ENCODE measurements at places on chromosomes 3 and 15.

GRCh38 chr3:119944091-119944490 lies 150.2 kb downstream of the GSK3B start:
- no peak for DNase-seq

DNA sequence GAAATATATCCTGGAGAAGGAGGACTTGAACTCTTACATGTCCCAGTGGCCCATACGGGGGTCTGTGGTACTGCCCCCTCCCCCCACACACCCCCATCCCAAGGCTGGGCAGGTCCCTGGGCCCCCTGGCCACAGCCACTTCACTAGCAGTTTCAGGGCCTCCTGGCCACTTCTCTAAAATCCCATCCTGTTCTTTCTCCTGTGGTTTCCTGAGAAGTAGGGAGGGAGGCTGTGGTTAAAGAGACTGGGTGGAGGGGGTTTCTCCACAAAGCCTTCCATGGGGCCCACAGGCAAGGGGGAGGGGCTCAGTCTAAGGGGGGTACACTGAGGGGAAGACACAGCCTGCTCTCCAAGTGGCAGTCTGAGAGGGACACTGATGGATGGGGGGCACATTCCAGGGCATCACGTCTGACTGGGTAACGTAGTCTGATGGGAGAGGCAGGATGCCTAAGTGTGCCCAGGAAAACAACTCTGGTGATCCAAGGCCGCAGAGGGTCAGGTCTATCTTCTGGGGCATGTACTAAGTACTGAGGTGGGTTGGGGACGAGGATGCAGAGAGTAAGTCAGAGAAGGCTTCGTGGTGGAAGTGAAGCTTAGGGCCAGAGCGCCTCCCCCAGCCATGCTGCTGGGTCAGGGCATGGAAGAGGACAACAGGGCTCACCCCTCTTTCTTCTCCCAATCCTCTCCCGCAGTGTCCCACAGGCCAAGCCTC lies 48.0 kb upstream of the C15orf39 start:
- DNase-seq: peak; percentile 94

GRCh38 chr15:99895189-99895955 lies 162.1 kb upstream of the LYSMD4 start:
- DNase-seq: no peak

GRCh38 chr3:73966733-73967132 lies 342.0 kb upstream of the PDZRN3 start:
- DNase-seq: no peak

DNA sequence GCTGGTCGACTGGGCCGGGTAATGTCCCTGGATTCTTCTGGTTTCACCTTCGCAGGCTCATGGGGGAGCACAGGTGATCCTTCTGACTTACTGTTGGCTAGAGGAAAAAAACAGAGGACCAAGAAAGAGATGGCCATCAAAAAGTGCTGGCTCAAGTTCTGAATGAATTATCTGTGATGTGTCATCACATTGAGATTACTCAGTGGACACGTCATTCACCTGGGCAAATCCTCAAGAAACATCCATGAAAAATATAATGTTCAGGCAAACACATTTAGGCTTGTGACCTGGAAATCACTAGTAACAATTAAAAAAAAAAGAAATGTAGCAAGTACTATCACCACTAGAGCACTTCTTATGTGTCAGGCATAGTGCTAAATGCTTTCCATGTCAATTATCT lies 81.5 kb upstream of the SLC2A2 start:
- no peak for DNase-seq

DNA sequence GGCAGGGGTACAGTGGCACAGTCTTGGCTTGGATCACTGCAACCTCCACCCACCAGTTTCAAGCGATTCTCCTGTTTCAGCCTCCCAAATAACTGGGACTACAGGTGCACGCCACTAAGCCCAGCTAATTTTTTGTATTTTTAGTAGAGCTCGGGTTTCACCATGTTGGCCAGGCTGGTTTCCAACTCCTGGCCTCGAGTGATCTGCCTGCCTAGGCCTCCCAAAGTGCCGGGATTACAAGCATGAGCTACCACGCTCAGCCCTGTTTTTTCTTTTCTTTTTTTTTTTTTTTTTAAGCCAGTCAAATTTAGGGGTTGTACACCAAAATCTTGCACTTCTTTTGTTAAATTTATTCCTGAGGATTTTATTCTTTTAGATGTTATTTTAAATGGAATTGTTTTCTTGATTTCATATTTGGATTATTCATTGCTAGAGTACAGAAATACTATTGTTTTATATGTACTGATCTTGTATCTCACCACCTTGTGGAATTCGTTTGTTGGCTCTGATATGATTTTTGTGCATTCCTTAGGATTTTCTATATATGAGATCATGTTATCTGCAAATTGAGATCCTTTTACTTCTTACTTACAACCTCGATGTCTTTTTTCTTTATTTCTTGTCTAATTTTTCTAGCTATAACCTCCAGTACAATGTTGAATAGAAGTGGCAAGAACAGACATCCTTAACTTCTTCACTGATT lies 65.6 kb downstream of the ZNF609 start:
- DNase-seq: no peak

DNA sequence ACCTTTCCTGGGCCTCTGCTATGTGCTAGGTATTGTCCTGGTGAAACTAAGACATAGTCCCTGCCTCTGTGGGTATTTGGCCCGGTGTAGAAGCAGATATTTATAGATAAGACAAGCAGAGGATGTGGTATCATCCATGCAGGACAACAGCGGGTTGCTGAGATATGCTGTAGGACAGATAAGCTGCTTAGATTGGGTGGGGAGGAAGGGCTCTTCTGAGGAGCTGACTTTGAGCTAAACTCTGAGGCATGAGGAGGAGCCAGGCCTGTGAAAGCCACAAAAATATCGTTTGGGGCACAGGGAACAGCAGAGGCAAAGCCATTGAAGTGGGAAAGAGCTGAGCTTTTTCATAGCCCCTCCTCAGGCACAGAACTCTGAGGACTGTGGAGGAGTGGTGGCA lies 492.5 kb upstream of the CFAP20DC start:
- DNase-seq: peak; percentile 90

GRCh38 chr15:28243901-28244300 lies 78.1 kb downstream of the HERC2 start:
- DNase-seq: no peak

DNA sequence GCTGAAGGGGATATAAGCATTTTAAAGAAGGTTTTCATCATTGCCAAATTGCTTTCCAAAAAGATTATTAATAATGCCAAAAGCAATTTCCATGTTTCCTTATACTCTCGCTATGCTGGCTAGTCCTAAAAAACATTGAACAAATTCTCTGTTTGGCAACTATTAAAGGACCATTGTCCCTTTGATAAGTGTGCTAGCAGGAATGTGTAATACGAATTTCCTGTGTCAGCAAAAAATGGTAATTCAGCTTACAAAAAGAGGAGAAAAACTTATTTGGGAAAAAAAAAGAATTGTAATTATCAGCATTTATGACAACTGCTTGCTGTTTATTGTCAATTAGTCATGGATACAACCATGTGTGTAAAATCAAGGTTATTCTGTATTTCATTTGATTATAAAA lies 138.6 kb downstream of the TBL1XR1 start:
- no peak for DNase-seq

DNA sequence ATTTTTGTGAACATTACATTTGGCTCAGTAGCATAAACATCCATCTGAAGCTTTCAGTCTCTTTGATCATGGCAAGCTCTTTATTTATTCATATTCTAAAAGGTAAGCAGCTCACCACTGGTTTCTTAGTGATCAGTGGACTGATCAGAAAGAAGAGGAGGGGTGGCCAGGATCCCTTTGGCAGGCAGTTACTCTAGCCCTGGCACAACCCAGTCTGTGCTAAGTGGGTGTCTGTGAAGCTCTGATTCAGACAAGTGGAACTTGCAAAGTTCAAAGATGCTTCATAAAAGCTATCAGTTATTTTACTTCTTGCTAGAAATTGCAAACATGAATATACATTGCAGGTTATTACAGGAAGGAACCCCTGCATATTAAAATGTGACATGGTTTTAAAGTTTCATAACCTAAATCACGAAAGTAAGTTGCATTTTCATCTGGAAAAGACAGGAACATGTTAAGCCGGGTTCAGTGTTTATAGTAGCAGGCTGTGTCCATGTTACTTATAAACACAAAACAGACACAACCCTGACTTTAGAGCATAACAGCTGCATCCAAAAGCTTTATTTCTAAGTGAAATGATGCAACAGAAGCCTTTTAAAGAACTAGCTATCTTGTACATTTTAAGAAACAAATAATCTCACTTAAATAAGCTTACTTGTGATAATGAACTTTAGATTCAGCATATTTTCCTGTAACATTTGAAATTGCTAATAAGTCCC lies 785.3 kb downstream of the MCTP2 start:
- no peak for DNase-seq

DNA sequence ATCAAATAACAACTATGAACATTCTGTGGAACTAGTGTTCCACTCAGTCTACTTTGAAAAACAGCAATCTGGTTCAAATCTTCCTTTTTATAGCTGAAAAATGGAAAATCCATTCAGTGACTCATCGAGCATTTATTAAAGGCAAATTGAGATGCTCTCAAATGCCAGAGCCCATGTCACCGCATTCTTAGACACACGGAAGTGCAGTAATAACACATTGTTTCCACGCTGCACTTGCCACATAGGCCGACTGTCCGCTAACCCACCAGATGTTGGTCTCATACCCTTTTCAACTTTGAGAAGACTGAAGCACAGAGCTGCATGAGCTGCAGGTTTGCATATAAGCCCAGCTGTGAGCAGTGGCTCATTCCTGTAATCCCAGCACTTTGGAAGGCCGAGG lies 95.9 kb downstream of the TMEM266 start:
- DNase-seq: no peak

DNA sequence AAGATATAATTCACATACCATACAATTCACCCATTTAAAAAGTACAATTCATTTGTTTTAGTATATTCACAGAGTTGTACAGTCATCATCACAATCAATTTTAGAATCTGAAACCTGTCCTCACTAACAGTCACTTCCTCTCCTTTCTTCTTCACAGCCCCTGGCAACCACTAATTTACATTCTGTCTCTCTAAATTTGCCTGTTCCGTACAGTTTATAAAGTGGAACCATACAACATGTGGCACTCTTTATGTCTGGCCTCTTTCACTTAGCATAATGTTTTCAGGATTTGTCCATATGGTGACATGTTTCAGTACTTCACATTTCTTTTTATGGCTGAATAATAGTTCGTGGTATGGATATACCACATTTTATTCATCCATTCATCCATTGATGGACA lies 22.7 kb downstream of the ERICH6 start:
- DNase-seq: peak; percentile 31

- no peak for DNase-seq
Observed at GRCh38 chr15:38668898-38669391, 104.3 kb upstream of the RASGRP1 start.

DNA sequence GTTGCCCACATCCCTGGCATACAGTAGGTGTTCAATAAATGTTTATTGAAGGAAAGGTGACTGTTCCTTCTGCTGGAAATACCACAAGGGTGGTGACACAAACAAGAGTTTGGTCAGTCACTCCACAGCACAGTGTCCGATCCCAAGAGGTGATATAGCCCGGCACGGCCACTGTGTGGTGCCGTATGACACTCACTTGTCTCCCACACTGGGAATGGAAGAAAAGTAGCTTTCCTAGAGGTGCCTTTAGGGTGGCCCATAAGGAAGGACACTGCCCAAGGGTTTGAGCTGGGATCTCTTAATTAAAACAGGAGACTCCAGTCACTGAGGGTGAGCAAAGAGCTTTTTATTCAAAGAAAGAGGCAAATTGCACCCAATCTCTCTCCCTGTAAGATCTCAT lies 40.5 kb downstream of the TGM4 start:
- DNase-seq: peak; percentile 46

GRCh38 chr3:163915280-163915679 lies 1163.0 kb downstream of the SI start:
- no peak for DNase-seq

GRCh38 chr15:99343208-99343607 lies 91.9 kb downstream of the LRRC28 start:
- no peak for DNase-seq

GRCh38 chr3:99253963-99254355 lies 352.5 kb upstream of the DCBLD2 start:
- DNase-seq: no peak

DNA sequence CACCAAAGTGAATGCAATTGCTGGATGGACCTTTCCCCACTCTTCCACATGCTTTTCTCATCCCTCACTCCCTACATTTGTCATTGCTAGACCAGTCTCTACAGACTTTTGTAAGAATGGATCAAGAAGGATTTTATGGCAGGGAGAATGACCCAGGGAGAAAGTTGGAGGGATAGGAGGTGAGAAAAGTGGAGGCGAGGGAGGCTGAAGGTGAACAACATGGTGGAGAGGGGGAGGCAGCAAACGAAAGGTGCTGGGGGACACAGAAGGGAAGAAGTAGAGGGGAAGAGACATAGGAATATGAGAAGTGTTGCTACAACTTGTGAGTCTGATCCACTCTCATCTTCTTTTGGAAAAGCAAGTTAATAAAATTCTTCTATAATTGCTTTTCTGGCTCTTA lies 24.4 kb upstream of the RTP1 start:
- no peak for DNase-seq

DNA sequence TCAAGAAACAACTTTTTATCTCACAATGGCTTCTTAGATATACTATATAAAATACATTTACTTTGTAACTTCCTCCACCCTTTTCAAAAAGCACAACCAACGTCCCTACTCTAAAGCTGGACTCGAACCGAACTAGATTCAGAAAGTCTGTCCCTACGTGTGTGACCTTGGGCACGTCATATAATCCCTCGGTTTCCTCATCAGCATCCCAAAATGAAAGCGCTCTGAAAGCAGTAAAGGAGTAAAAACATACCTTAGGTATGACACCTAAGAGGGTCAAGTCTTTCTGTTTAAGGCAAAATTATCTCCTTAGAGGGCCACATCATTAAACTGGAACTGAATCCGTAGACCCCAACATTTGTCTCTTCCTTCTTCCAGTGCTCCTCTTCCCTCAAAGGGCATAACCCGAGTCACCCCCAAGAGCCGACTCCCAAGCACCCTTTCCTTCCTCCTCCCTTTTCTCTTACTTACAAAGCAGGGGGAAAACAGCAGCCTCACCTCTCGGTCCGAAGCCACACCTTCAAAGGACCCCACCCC lies 663 bp downstream of the PDCD10 start:
- DNase-seq: no peak

- DNase-seq: no peak
Observed at GRCh38 chr3:41328926-41329325, 129.6 kb downstream of the CTNNB1 start.

All from hematopoietic multipotent progenitor cell treated with erythropoietin and hydrocortisone succinate and interleukin-3 and kit ligand, for 4 days (in vitro differentiated cells).